ENCODE measurements at places on chromosomes 12 and 14.

DNA sequence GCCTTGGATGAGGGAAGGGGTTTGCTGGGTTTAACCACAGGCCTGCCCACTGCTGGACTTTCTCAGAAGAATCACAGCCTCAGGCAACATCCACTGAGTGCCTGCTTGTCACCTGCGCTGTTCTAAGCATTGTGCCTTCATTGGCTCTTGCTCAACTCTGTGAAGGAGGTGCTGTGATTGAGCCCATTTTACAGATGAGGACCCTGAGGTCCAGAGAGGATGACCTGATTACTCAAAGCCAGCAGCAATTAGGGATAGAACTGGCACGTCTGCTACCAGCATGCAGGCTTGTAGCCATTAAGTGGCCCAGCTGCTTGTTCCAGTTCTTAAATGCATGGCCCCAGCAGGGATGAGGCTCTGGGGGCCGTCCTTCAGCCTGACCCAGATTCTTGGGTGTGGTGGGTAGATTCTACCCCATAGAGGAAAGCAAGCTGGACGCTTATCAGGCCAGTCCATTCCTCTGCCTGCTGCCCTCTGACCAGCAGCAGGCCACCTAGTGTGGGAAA is 54.6 kb downstream of the ESRRB start:
- no peak for DNase-seq

DNA sequence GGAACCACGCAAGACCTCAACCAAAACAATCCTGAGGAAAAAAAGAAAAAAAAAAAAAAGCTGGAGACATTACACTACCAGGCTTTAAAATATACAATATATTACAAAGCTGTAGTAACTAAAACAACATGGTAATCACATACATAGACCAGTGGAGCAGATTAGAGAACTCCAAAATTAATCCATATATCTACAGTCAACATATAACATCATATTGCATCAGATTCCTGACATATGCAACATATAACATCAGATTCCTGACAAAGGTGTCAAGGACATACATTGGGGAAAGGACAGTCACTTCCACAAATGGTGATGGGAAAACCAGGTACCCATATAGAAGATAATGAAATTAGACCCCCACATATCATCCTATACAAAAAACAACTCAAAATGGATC is 145.8 kb downstream of the BTG1 start:
- DNase-seq = no peak

DNA sequence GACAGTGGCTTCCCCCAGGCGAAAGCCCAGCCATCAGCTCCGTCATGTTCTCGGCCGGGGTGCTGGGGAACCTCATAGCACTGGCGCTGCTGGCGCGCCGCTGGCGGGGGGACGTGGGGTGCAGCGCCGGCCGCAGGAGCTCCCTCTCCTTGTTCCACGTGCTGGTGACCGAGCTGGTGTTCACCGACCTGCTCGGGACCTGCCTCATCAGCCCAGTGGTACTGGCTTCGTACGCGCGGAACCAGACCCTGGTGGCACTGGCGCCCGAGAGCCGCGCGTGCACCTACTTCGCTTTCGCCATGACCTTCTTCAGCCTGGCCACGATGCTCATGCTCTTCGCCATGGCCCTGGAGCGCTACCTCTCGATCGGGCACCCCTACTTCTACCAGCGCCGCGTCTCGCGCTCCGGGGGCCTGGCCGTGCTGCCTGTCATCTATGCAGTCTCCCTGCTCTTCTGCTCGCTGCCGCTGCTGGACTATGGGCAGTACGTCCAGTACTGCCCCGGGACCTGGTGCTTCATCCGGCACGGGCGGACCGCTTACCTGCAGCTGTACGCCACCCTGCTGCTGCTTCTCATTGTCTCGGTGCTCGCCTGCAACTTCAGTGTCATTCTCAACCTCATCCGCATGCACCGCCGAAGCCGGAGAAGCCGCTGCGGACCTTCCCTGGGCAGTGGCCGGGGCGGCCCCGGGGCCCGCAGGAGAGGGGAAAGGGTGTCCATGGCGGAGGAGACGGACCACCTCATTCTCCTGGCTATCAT is 663 bp downstream of the PTGER2 start:
- no peak for DNase-seq

- no peak for DNase-seq
Observed at GRCh38 chr12:99768758-99769157, 121.2 kb downstream of the GARIN6 start.

DNA sequence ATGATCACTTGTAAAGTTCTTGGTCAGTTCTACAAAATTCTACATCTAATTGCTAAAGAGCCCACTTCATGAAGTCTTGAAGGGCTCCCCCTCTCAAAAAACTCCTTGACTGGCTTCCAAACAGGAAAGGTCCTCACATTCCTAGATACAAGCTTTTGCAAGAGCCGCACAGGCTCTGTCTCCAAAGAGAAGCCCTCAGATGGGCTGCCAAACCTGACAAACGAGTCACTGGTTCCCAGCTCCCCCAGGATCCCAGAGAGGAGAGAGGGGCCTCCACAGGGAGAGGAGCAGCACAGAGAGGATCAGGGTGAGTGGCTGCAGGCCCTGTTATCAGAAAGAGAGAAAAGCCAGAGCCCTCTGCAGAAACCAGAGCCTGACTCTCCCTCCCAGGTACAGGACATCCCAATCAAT is 5.8 kb downstream of the NID2 start:
- DNase-seq = no peak

- DNase-seq = no peak
Observed at GRCh38 chr12:62808166-62808879, 126.6 kb downstream of the PPM1H start.

DNA sequence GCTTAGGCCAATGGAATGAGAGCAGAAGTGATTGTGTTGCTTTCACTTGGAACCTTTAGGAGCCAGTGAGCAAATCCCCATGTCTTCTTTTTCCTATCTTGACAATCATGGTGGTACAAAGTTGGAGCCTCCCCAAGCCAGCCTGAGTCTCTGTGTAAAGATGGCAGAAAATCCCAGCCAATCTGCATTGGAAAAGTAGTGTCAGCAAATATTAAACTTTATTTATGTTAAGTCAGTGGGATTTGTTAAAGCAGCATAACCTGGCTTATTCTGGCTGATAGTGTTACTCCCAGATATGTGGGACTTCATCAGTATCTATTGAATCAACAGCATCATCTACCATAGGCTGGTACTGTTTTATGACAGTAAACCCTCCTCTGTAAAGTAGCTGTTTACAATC is 2.2 kb upstream of the NUAK1 start:
- DNase-seq = no peak

DNA sequence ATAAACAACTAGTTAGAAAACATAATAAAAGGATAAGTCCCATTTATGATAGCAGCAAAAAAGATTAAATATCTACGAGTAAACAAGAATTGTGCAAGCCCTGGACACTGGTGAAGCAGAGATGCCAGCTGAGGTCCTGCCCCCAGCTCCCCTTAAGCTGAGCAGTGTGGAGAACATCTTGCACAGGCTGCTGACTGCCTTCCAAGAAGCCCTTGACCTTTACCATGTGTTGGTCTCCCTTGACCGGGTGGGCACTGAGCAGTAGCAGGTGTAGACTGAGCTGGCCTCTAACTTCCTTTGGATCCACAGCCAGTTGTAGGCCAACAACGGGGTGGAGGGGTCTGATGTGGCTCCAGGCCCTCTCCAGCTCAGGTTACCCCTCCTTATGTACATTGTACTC is 47.7 kb upstream of the PAPLN start:
- no peak for DNase-seq

DNA sequence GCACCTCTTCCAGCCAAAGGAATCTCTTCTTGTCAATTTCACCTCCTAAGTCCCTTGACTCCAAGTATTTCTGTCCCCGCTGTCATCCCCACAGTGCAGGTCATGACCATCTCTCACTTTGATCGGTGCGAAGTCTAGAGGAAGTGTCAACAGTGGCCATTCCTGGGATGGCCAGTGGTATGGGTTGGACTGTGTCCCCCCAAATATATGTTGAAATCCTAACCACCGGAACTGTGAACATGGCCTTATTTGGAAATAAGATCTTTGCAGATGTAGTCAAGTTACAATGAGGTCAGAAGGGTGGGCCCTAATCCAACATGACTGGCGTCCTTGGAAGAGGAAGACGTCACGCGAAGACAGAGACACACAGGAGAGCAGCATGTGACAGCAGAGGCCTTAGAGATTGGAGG is 155.9 kb upstream of the PRMT8 start:
- no peak for DNase-seq

DNA sequence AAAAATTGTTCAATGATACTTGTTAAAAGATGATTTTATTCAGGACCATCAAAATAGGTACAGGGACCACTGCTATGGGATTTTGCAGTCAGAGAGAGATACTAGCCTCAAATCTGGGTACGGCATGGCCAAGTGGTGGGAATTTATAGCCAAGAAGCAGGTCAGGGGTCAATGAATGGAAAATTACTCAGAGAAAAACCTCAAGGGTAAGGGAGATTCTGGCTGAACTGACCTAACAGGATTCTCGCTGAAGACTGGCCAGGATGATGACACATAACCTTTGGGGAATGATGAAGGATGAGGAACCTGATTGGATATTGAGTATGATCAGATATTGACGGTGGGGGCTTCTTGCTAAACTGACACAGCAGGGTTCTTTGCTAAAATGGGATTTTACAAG is 32.7 kb downstream of the DEPDC4 start:
- no peak for DNase-seq

DNA sequence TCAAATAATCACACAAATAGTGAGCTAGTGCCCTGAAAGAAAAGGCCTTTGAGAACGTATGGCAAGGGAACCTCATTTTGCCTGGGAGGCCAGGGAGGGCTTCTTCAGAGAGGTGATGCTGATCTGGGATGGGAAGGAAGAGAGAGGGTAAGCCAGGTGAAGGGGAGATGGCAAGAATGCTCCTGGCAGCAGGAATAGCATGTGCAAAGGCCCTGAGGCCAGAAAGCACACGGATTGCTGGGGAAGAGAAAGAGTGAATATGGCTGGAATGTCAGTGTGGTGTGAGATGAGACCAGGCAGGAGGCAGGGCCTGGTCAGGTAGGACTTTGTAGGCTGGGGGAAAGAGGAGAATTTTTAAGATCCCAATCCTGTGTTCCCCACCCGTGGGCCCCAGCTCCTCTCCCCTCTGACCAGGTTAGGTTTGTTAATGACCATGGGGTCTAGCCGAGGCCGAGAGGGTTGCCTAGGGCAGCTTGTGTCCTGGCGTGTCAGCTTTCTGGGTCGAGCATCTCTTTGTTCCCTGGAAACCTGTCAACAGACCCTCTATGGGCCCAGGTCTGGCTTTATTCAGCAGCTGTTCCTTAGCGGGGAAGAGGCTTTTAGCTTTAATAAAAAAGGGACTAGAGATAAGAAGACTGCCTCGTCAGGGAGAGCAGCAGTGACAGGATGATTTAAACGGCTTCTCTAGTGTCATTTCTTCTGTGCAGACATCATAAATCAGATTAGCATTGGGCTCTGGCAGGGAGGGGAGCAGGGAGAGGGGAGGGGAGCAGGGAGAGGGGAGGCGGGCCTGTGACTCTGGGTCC is 123.4 kb downstream of the ADCK1 start:
- no peak for DNase-seq

- no peak for DNase-seq
Observed at GRCh38 chr14:50063876-50064420, 52.4 kb downstream of the VCPKMT start.

DNA sequence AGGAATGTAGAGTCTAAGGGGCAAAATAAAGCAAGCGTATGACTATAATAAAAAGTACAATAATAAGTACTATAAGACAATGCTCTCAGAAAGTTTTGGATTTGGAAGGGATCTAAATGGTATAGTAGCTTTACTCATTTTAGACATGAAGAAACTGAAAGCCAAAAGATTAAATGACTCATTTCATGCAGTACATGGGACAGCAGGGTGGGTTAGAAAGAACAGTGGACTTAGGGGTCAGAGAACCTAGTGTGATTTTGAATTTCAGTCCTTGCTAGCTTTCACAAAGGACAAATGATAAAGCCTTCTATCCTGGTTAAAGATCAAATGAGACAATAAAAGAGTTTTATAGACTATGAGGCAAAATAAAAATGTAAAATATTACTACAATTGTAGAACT is 6.8 kb upstream of the LEMD3 start:
- DNase-seq = no peak

DNA sequence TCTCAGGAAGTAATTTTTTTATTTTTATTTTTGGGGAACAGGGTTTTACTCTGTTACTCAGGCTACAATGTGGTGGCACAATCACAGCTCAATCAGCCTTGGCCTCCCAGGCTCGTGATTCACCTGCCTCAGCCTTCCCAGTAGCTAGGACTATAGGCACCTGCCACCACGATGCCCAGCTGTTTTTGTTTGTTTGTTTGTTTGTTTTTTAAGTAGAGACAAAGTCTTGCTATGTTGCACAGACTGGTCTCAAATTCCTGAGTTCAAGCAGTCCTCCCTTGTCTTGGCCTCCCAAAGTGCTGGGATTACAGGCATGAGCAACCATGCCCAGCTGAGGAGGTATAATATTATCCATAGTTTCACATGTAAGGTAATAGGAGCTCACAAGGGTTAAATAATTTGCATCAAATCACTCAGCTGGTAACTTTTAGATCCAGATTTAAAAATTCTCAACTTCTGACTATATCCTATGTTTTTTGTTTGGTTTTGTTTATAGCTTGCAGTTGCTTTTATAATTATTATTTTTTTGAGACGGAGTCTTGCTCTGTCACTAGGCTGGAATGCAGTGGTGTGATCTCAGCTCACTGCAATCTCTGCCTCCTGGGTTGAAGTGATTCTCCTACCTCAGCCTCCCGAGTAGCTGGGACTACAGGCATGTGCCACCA is 629.3 kb downstream of the DIO2 start:
- DNase-seq = no peak

DNA sequence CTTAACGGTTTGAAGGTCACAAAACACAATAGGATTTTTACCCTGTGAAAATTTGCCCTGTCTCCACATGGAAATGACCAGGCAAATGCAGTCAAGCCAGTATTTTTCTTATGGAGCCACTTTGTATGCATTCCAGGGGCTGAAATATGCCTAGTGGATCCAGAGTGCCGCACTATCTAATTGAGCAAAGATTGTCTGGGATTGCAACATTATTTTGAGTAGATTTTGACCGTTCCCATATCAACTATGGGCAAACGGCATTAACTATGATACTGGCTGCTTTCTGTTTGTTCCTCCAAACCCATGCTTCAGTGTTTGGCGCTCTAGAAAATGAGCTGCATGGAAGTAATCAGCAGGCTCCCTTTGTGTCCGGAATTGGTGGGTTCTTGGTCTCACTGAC is 223.0 kb downstream of the BTG1 start:
- DNase-seq = no peak

DNA sequence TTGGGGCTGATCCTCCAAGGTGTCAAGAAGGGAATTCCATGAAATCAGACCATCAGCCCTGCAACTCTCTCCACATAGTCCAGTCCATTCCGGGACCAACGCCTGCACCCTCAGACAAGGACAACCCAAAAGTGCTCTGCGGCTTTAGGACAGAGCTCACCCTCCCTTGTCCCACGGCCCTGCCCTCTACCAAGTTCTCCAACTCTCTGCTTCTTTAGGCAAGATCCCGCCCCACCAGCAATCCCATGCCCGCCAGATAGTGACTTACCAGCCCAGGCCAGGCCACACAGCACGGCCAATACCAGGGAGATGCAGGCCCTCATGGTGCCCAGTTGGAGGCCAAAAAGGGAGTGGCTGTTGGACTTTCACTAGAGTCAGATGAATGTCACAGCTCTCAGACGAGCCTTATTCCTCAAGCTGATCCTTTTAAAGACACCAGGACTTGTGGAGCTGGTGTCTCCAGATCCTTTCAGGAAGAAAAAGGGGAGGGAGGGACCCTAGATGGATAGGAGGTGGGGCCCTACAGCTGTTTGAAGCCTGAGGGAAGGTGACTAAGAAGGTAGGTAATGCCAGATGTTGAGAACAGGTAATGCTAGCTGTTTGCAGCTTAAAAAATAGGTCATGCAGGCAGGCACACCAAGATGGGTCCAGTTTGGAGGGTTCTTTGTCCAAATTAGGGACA is at the start of gene ENDOU:
Gene ENDOU (minus strand): TSS at position 400 of the 682 bp plus-strand sequence. CDS start 77 bp downstream, at position 323.
- no peak for DNase-seq

- no peak for DNase-seq
Observed at GRCh38 chr12:112939761-112940381, 1.6 kb downstream of the OAS3 start.

Data from esophagus squamous epithelium (tissue), 5 donors.